GM12878 (cell line): ENCODE measurements at places on chromosomes 7 and 10. TPM values are rescaled to one million over a fixed set of nuclear protein-coding genes. Genes with fewer than 3 reads are reported as not detected.
A peak's percentile ranks its signal among the peaks of the same experiment; 100 is the strongest.

DNA sequence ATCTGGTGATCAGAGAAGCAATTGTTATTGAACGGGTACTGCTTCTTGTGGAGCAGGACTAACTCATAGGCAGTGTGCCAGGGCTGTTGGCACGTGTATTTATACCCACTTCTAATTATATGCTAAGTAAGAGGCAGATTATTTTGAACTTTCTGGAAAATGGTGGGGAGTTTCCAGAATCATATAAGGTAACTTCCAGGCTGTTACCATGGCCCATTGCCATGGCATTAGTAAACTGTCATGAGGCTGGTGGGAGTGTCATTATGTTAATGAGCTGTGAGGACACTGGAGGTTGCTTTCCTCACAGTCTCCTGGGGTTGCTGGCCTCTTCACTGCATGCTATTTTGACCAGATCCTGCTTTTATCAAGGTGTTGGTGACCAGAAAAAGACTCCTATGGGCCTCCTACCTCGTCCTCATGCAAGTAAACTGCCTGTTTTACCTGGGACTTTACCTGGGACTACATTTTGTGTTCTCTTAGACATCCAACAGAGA lies 122.6 kb downstream of the KCND2 start:
- DNase-seq, result peak; percentile 81

DNA sequence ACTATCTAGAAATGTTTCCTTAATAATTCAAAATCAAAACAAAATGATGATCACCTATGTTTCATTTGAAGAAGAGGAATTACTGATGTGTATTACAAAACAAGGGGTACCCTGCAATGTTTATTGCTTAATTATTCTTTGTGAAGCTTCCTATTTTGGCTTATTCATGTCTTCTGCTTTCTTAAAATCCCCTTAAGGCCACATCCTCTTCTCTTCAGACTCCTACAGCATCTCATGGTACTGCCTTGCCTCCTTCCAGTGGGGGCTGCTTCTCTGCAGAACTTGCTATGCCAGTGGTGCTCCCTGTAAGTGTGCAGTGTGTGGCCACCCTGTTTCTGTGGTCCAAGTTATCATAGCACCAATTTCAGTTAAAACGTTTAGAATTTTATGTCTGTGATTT lies 35.0 kb downstream of the CCDC146 start:
- DNase-seq, result peak; percentile 54

ATP6V0A4 gene
- total RNA-seq, result not detected in 2 replicates

GRCh38 chr10:61973169-61973568 lies 71.7 kb downstream of the ARID5B start:
- DNase-seq, result no peak

LRIT1 gene
- total RNA-seq, result not detected in 2 replicates

GSDME gene
- 114 and 116 TPM in 2 replicates for total RNA-seq

CALN1 gene
- total RNA-seq, result 1.9 and 2.6 TPM in 2 replicates

GRCh38 chr7:55066524-55066923 lies 47.7 kb downstream of the EGFR start:
- no peak for DNase-seq

PNPLA8 gene
- total RNA-seq, result 10.5 TPM in 2 replicates

ERVW-1 gene
- not detected in 2 replicates for total RNA-seq

DNA sequence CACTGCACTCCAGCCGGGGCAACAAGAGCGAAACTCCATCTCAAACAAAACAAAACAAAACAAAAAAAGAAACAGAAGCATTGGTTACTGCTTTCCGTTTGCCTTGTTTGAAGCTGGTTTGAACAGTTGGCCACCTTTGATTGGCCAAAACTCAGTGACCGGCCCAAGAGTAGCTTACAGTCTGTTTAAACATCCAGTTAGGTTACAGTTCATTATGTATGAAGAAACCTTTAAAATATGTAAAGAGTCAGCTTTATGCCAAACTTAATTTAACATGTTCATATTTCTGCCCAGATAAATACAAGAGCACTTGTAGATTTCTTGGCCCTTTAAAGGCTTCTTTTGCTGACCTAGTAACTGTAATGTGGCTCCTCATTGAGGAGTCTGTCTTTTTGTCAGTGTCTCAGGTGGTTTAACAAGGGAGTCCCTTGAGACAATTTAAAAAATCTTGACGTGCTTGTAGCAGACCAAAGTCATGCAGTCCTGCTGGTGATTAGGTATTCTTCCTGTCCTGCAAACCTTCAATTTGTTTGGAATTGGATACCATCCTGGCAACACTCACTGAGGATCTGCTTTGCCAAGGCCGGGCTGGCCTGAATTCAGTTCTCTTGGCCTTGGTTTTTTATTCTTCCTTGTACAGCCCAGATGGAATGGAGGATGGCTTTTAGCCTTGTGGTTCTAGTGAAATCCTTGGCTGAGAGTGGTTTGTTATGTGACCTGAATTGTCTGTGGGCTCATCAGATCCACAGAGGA lies 128.9 kb downstream of the PLXDC2 start:
- no peak for DNase-seq

- DNase-seq, result no peak
These were observed 38.0 kb upstream of the ZNRF2 start for GRCh38 chr7:30246392-30246791.

GRCh38 chr7:86953219-86953618 lies 106.2 kb downstream of the ELAPOR2 start:
- DNase-seq, result no peak

- DNase-seq, result no peak
These were observed 7.8 kb downstream of the ADAM12 start for GRCh38 chr10:126380352-126381076.

DNA sequence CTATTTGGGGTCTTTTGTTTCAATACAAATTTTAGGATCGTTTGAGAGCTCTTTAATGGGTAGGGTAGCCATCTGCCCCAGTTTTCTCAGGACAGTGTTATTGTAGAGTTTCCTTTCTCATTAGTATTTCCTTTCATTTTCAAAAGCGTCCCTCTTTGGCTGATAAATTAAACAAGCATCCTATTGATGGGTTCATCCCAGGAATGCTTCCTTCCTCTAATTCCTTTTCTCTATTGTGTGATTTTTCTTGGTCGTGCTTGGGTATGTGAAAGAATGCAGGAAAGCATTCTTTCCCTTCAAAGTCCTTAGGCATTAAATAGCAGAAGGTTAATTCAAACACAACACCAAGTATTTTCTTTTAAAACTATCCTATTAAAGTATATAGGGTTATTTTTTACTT lies 14.0 kb downstream of the SLC13A1 start:
- DNase-seq, result no peak

GRCh38 chr10:34104829-34105572 lies 710.1 kb downstream of the PARD3 start:
- no peak for DNase-seq

- no peak for DNase-seq
These were observed 17.8 kb upstream of the ZKSCAN1 start for GRCh38 chr7:99997545-99998137.

GRCh38 chr10:3622427-3622826 lies 162.6 kb downstream of the KLF6 start:
- no peak for DNase-seq

DNA sequence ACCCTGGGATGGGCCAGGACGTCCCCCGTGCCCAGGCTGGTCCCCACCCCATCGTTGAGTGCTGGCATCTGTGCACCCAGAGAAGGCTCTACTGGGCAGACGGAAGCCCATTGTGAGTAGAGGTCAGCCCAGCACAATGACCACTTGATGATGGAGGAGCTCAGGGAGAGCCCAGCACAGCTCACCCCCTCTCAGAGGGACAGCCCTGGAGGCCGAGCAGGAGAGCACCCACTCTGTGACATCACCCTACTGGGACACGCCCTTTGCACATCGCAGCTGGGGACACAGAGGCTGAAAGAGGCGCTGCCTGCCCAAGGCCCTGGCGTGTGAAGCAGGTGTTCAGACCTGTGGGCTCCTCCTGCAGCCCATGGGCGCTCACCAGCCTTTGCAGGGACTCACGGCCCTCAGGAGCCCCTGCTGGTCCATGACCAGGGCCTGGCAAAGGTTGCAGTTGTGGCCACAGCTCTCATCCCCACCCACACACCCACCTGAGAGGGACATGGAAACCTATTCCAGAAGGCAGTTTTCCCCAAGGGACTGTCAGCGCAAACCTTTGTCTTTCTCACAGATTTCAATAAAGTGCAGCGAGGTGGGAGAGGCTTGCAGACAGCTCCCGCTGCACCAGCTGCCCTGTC lies 67.2 kb upstream of the PPP2R2D start:
- DNase-seq, result no peak

DNA sequence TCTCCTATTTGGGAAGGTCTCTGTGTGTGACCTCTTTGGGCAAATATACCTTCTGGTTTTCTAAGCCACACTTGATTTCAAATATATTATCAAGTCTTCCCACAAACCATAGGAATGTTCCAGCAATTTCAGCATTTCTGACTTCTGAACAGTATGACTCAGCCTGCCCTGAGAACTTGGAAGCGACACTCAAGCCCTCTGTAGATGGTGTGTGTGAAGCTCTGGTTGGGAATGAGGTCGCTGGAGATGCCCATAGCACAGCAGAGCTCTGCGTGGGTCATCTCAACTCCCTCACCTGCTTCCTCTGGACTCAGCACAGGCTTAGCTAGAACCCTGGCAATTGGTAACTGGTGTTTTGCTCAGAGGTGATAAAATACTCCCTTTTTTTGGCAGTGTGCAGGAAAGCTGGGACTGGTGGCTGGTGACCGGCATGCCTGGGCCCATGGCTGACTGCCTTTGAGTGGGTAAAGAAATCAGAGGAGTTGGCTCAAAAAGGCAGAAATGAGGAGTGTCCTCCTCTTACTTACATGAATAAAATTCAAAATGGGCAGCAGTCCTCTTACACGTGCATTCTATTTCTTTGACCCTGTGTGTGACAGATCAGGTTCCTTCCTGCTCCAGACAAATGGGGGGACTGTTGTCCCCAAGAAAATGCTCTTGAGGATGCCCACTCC lies 87.5 kb upstream of the NRP1 start:
- no peak for DNase-seq

GRCh38 chr10:86261470-86261869 lies 105.1 kb downstream of the GRID1 start:
- DNase-seq, result no peak
